ENCODE measurements at places on chromosomes 16 and 17.

- DNase-seq = peak; percentile 40
These were observed 24.3 kb downstream of the TAC4 start for GRCh38 chr17:49823614-49824013.

GRCh38 chr17:47810200-47810821 lies 11.3 kb downstream of the OSBPL7 start:
- DNase-seq = peak; percentile 84

DNA sequence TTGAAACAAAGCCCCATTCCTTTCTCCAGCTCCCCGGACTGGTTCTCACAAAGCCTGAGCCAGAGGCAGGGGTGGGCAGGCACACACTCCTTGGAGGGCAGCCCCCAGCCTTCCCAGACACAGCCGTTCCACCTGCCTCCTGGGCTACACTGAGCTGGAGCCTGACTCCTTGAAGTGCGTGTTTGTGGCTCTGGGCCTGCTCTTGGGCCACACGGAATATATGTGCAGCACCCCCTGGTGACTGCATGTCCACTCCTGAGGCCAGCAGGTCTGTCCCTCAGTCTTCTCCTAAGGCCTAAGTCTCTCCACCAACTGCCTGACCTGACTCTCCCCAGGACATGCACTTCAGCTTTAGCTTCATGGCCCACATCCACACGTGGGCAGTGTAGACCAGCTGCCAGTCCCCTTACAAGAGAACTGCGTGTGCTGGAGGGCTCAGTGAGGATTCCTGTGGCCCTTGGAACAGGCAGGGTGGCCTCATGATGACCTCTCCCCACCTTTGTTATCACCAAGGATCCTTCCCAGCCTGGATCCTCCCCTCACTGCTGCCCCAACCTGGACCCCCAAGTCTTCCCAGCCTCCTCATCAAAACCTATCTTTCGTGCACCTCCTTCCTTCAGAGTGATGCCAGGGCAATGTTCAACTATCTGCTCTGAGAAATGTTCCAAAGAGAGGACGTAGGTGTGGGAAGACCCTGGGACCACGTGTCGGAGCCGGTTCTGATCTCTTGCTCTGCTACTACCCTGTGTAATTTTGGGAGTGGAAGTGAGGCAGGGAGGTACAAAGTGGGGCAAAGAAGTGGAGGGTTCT lies 12.4 kb upstream of the SLC6A2 start:
- DNase-seq = no peak

DNA sequence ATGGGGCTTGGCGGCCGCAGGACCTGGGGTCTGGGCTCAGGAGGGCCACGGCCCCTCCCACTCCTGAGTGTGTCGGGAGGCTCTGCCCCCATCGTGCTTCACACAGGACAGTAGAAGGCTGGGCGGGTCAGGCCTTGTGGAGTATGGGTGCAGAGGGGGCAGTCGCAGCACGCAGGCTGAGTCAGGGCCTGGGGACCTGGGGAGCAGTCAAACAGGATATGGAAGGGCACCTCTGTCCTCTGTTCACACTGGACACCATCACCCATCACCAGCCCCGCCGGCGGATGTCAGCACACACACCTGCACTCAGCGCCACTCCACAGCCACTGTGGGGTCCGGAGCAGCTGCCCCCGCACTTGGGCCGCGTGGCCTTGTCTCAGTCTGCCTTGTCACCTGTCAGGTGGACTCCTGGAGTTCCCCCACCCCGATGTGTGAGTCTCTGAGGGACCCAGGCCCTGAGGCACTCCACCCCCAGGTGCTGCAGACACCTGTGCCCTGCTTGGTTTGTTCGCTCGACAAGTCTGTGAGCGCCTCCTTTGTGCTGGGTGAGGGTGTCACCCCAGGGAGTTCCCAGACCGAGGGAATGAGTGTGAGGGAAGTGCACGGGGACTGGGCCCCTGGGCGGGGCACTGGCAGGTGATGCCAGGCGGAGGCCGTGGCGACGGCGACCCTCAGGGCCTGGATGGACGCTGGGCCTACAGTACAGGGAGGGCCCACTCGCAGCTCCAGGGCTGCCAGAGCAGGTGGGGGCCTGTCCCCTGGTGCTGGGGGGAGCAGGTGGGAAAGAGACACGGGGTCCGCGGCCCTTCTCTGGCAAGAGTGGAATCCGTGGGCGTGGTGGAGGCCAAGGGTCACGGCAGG lies 31.7 kb downstream of the ZFPM1 start:
- no peak for DNase-seq

DNA sequence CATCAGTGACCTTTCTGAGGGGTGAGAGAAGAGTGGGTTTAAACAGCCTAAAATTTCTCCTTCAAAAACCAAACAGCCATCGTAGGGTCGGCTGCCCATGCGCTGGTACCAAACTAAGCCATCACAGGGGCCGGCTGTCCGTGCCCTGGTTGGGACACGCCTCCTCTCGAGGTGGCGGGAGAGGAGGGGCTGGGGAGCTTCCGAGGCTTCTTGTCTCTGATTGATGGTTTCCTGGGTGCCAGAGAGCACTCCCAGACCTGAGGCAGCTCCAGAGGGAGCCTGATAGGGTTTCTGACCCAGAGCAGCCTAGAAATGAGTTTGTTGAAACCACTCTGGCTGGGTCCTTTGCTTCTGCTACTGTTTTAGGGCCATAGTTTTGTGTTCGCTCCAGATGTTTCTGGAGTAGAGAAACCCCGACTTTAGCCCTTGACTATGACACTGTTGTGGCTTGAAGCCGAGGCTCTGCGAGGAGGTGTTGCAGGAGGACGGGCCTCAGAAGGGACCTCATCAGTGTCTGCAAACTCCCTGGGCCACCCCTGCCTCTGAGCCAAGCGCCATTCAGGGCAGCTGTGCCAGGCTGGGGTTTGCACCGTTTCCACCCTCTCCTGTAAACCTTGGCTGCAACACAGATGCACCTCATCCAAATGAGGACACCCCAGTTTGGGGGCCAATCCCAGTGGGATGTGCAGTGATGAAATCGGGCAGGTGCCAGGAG lies 6.2 kb downstream of the ZNF276 start:
- DNase-seq = no peak

GRCh38 chr17:75776386-75777295 lies 8.0 kb upstream of the UNK start:
- DNase-seq = peak; percentile 24

GRCh38 chr16:74892574-74893461 lies 92.1 kb downstream of the WDR59 start:
- no peak for DNase-seq

GRCh38 chr17:9470171-9470570 lies 105.4 kb downstream of the STX8 start:
- DNase-seq = peak; percentile 31

Data from fibroblast of skin of abdomen (primary cell).